ENCODE measurements at places on chromosomes 5 and 9.

GRCh38 chr5:761059-761771 is 23.3 kb downstream of the ZDHHC11B start:
- DNase-seq = no peak

DNA sequence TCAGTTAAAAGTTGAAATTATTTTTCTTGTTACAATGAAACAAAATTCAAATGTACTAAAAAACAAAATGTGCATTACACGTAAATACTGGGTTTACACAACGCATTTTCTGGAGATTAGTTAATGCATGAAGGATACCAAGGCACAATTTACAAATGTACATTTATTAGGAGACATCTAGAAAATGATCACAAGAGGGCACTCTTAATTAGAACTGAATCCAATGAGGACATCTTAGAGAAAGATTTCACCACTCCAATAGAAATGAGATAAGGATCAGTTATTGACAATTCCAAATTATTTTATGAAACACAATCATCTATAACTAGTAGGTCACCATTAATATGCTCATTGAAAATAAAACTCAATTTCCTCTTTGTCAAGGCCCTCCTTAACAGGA is 36.6 kb upstream of the CDH12 start:
- no peak for DNase-seq

DNA sequence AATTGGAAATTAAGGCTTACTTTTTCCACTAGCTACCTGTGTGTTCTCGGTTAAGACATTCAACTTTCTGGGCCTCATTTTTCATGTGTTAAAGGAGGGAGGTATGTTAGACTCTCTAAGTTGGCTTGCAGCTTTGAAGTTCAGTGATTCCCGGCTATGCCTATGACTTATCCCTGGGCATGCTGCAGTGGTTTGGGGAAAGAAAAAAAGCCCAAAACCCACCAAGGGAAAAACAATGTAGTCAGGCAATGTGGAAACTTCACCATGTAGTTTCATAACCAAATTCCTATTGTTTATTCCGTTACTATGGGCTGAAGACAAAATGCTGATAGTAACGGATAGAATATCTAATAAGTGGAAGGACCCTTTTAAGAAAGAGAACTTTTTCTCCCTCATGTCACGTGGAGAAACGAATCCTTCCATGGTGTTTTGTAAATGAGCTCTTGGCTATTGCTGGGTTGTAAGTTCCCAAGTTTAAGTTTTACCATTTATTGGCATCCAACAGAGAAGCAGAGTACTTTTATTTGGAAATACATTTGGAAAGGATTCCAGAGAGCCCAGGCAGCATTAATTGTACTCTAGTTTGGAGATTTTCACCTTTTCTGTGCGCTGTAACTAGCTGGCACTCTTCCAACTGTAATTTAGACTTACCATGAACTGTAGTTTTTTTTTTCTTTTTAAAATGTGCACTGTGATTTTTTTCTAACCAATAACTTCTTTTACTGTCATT is 84.9 kb upstream of the MPDZ start:
- DNase-seq = no peak

DNA sequence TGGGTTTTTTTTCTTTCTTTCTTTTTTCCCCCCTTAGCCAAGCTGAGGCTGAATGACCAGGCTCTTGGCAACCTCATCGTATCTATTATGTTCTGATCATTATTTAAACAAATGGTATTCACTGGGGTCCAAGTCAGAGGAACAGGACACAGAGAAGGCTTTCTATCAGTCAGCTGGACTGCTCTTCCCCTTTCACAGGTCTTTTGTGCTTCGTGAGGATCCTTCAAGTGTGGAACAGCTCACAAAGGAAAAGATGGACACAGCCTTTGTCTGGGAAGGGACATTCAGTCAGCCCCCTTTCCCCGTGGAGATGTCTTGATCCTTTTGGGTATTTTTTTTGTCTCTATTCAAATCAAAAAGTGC is 54.2 kb upstream of the DPYSL3 start:
- no peak for DNase-seq

DNA sequence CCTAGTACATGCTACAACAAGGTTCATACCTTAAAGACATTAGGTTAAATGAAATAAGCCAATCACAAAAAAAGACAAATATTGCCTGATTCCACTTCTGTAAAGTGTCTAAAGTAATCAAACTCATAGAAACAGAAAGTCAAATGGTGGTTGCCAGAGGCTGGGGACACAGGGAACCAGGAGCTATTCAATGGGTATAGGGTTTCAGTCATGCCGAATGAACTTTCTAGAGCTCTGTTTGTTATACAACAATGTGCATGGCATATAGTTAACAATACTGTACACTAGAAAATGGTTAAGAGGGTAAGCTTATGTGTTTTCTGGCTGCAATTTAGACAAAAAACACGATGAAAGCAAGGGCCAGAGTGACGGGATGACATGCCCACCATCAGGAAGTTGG is 70.8 kb upstream of the EGFLAM start:
- no peak for DNase-seq

GRCh38 chr9:134555094-134555650 is 86.4 kb upstream of the COL5A1 start:
- no peak for DNase-seq

GRCh38 chr9:38119560-38120236 is 50.7 kb upstream of the SHB start:
- no peak for DNase-seq

- DNase-seq = no peak
These were observed 54.4 kb downstream of the KCNN2 start for GRCh38 chr5:114416254-114416653.

DNA sequence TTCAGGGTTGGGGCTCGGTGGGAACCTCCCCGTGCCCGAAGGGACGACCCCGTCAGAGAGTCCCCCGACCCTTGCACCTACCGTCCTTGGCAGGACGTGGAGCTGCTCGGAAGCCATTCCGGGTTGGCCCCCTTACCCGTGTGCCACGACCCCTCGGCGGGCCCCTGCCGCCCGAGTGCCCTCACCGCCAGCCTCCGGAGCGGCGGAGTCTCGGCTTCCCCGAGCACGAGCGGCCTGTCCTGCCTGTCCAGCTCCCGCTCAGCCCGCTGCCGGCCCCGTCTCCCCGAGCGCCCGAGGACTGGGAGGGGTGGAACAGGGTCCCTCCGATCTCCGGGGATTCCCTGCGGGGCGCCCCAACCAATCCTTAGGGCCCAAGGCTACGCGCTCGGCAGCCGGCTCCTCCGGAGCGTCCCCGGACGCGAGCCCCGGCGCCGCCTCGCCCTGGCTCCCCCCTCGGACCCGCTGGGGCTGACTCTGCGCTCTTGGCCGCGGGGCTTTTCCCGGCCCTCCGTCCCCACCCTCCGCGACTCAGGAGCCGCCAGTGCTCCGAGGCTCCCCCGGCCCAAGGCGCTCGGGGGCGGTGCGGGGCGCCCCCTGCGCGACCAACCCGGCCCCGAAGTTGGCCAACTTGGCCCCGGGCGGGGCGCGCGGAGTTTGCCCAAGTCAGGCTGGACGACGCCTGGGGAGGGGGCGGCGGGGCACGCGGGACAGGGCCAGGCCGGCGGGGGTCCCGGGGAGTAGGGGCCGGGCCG is 654 bp downstream of the ADAMTS2 start:
- DNase-seq = no peak
